ENCODE measurements at places on chromosomes 1 and 21.
A peak's percentile ranks its signal among the peaks of the same experiment; 100 is the strongest.

GRCh38 chr21:44900559-44901251, 20.0 kb downstream of the ITGB2 start:
- no peak for DNase-seq

GRCh38 chr1:53572065-53572814, 113.0 kb downstream of the DMRTB1 start:
- no peak for DNase-seq

- no peak for DNase-seq
Measured at GRCh38 chr1:243842161-243842560, 7.9 kb downstream of the AKT3 start.

DNA sequence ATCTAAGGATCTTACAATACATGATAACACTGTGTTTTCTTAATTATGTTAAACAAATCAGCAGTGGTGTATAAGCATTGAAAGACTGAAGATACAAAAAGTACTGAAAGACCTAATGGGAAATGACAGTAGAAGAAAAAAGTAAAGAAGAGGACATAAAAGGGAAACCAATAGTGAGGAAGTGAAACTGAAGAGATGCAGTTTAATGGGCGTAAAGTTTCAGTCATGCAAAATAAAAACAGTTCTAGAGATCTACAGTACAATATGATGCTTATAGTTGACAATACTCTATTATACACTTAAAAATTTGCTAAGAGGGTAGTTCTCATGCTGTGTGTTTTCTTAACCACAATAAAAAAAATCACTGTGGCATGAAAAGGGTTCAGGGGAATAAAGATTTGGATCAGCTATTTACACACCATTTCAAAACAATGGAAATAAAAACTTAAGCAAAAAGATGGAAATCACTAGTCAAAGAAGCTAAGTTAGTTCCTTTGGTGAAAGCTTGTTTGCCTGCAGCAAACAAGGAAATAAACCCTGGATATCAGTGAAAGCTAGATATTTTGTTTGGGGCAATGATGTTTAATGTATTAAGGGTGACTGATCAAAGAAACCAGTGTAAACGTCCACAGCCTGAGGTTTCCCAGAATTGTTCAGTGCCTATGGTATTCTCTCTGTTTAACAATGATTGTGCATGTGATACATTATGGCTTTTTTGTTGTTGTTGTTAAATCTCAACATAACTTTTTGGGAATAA, 1160.8 kb upstream of the ADGRL2 start:
- peak; percentile 61 for DNase-seq

- no peak for DNase-seq
Measured at GRCh38 chr1:185349556-185349955, 32.5 kb upstream of the IVNS1ABP start.

GRCh38 chr21:45228656-45229240, 58.9 kb downstream of the POFUT2 start:
- no peak for DNase-seq

DNA sequence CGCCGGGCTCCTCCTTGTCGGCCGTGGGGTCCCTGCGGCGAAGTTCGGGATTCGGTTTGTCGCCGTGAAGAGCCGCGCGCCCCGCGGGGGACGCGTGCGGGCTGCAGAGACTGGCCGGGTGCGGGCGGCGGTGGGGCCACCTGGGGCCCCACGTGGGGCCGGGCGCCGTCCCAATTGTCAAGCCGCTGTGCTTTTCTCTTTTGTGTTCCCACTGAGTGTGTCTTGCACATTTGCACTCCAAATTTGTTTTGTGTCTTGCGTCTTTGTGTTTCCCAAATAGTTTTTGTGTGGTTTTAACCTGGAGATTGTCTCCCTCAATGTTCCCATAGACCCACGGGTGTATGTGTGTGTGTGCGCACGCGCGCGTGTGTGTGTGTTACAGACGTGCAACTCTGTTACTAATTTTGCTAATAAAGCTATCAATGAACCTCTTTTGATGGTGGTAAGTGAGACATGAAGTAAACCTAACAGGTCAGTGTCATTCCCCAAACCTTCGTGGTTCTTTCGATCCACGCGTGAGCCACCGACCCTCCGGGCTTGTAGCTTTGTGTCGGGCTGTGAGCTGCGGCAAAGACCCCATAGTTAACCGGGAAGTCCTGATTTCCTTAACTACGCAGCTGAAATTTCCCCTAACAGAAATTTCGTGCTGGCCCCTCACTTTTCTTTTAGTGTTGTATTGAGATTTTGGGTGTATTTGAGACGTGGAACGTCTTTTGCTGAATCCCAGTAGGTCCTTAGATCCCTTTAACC, 708 bp downstream of the PRDM2 start:
- DNase-seq, result peak; percentile 89

- no peak for DNase-seq
Measured at GRCh38 chr1:119002028-119002686, 14.0 kb upstream of the TBX15 start.

DNA sequence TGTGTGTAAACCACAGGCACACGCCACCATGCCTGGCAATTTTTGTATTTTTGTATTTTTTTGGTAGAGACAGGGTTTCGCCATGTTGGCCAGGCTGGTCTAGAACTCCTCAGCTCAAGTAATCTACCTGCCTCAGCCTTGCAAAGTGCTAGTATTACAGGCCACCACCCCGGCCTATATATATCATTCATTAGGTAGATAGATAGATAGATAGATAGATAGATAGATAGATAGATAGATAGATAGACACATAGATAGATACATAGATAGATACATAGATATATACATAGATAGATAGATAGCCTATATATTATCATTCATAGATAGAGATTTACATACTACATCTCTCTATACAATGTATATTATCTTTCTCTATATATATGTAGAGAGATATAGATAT, 46.0 kb downstream of the VANGL1 start:
- DNase-seq, result no peak

- no peak for DNase-seq
Measured at GRCh38 chr21:29236201-29236600, 62.5 kb upstream of the BACH1 start.

GRCh38 chr21:35635261-35635660, 425.1 kb downstream of the SETD4 start:
- no peak for DNase-seq

DNA sequence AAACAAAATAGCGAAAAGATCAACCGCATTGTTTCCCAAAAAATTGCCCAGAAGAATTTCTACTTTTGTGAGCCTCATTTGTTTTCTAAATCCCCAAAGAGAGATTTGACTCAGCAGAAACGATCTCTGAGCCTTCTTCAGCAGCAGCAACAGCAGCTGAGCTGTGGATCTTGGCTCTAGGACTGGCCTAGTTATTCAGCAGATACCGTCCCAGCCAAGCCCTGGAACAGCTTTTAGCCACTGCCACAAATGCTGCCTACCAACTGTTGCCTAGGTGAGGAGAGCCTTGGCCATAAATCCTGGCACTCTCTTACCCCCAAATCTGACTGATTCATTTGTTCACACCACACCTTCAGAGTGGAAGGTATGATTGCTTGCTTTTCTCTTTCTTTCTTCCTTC, 320.1 kb downstream of the TGFB2 start:
- no peak for DNase-seq

GRCh38 chr1:203629507-203630082, 3.0 kb downstream of the ATP2B4 start:
- DNase-seq, result peak; percentile 57

GRCh38 chr1:107525961-107526360, 385.1 kb downstream of the NTNG1 start:
- no peak for DNase-seq

GRCh38 chr1:14842891-14843290, 244.4 kb downstream of the KAZN start:
- DNase-seq, result no peak

GRCh38 chr21:41899426-41900202, 20.5 kb upstream of the PRDM15 start:
- no peak for DNase-seq

GRCh38 chr1:50257940-50258685, 149.4 kb downstream of the ELAVL4 start:
- no peak for DNase-seq

DNA sequence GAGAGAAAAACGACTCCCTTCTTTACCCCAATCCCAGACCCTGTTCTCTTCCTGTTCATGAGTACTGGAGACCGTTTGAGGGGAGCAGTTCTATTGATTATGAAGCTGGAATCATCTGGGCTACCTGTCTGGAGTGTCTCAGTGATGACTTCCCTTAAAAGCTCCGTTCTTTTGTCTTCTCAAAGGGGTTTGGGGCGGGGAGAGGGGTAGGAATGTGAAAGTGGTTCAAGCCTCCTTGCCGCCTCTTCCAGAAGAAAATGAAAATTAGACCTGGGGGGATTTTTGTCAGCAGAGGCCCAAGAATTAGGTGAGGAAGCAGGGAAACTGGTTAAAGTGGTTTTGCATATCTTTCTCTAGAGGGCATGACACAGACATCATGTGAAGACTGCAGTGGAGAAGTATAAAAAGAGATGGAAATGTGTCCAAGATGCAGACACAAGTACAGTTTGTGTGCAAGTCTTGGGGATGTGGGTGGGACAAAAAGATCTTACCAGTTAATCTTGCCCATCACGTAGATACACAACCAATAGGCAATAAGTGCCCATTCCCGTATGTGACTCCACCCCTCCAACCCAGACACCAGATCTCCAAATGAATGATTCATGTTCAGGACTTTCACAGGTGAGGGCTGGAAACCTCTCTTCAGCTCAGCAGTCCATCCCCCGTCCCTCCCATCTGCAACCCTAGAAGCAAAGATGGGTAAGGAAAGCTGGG, 470 bp upstream of the MTMR11 start:
- no peak for DNase-seq

- DNase-seq, result no peak
Measured at GRCh38 chr1:89102021-89102420, 23.9 kb downstream of the GBP2 start.

GRCh38 chr1:218049641-218050040, 235.5 kb upstream of the RRP15 start:
- DNase-seq, result no peak

DNA sequence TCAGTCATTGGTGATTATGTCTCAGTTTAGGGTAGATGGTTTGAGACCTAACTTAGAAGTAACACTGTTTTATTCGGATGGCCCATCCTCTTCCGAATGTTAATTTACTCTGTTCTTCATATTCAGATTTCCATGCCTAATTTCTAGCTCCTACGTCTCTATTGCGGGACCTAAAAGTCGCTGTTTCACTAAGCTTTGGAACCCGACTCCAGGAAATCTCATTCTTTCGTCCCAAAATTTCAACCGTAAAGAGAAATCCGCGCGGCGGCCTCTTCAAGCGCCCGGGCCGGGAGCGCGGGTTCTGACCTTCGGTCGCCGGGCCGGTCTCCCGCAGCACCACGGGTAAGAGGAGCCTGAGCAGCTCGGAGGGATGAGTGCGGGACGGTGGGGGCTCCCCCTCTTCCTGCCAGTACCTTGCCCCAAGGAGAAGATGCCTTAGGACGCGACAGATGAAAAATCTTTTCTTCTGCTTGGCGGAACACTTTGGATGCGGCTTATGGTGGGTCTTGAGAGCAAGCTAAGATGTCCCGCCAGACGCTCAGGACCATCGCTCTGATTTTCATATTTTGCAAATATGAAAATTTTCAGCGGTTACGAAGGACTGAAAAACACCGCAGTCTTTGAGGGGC, 128.7 kb downstream of the PPIAL4G start:
- DNase-seq, result no peak

GRCh38 chr1:197463142-197463541, 195.1 kb downstream of the CRB1 start:
- DNase-seq, result no peak

DNA sequence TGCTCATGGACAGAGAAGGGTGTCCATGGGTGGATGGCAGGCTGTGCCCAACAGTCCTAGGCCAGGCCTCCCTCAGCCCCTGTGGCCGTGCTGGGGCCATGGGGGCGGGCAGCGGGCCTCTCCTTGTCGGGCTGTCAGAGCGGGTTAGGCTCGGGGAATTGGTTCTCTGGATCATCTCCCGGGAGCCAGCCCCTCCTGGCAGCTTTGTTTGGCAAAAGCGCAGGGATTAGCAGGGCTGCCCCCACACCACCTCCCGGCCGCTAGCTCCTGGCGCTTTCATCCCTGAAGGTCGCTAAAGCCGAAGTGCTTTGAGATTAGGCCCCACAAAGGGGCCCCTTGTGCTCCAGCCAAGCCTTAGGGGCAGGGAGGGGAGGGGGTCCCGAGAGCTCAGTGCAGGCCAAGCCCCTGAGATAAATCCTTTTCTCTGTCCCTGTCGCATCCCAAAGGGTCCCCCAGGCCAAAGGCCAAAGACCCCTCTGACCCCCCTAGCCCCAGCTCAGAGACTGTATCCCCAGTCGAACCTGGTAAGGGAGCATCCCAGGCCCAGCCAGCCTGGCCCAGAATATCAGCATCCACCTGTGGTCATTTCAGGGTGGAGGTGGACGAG, 9.8 kb upstream of the DMBX1 start:
- DNase-seq, result no peak

- DNase-seq, result no peak
Measured at GRCh38 chr1:183075861-183076260, 52.6 kb downstream of the LAMC1 start.

GRCh38 chr1:52571783-52572182, 18.9 kb upstream of the TUT4 start:
- no peak for DNase-seq

- DNase-seq, result no peak
Measured at GRCh38 chr1:188355082-188355481, 1526.3 kb downstream of the PLA2G4A start.

GRCh38 chr1:82775406-82776000, 974.8 kb downstream of the ADGRL2 start:
- DNase-seq, result peak; percentile 6

DNA sequence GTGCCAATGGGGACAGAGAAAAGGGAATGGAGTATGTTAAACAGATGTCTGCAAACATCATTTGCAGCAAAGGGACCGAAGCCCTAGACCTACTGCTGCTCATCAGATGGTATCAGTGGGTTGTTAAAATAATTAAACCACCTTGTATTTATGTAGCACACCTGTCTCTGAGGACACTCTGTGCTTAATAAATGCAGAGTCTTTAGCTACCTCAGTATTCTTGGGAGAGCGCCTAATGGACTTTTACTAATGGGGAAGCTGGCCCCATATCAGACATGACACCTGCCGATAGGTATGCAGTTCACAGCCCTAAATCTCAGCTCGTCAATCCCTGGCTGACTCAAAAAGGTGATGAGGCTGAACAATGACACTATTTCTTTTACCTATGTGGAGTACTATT, 54.4 kb downstream of the SYT6 start:
- no peak for DNase-seq

DNA sequence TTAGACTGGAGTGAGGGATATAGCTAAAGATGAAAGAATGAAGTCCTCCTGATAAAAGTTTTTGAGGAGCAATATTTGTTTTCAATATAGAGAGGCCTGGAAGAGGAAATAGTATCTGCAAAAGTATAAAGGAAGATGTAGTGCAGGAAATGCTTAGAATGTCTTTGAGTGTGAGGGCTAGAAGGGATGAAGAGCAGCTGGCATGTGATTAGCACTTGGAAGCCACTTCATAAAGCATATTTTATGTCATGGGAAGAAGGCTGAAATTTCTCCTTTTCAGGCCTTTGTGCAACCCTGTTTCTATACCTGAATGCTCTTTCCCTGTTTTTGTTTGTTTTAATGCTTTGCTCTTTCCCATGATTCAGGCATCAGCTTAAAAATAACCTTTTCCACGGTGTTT, 323.3 kb upstream of the DEPDC1 start:
- DNase-seq, result no peak

GRCh38 chr1:6302568-6302967, 41.7 kb upstream of the GPR153 start:
- no peak for DNase-seq

- peak; percentile 77 for DNase-seq
Measured at GRCh38 chr1:21368515-21369289, 71.2 kb upstream of the NBPF3 start.

Measured in B cell (primary cell).